T-cell (primary cell): ENCODE measurements at places on chromosomes 4 and X. TPM values are rescaled to one million over a fixed set of nuclear protein-coding genes. Genes with fewer than 3 reads are reported as not detected.

C1QTNF7 gene
- not detected for total RNA-seq

TASL gene
- total RNA-seq: 1.8 TPM

SERPINA7 gene
- total RNA-seq: 0.16 TPM

ARHGAP4 gene
- total RNA-seq: 420 TPM

GRCh38 chrX:146064156-146064555 is 246.5 kb downstream of the SLITRK2 start:
- no peaks in the 10 kb centered on the region for H3K36me3 ChIP-seq
- no peak overlapping the region for H3K4me3 ChIP-seq
- H3K4me1 ChIP-seq: no peaks in the 10 kb centered on the region
- H3K27ac ChIP-seq: no peak overlapping the region

- no peak overlapping the region for H3K4me3 ChIP-seq
- DNase-seq: no peak
- H3K36me3 ChIP-seq: no peaks in the 10 kb centered on the region
- H3K4me1 ChIP-seq: no peaks in the 10 kb centered on the region
- no peak overlapping the region for H3K27ac ChIP-seq
These were observed 122.3 kb upstream of the TMEM164 start for GRCh38 chrX:109880629-109881028.

- no peaks in the 10 kb centered on the region for H3K4me1 ChIP-seq
- no peak for DNase-seq
- H3K4me3 ChIP-seq: no peak overlapping the region
- no peaks in the 10 kb centered on the region for H3K36me3 ChIP-seq
These were observed 133.4 kb downstream of the RTL9 start for GRCh38 chrX:110491846-110492620.

GRCh38 chr4:20042769-20043168 is 208.9 kb upstream of the SLIT2 start:
- H3K27me3 ChIP-seq: no peaks in the 10 kb centered on the region
- H3K36me3 ChIP-seq: no peaks in the 10 kb centered on the region
- no peak overlapping the region for H3K4me3 ChIP-seq

- no peak for DNase-seq
- no peaks in the 10 kb centered on the region for H3K27me3 ChIP-seq
- H3K4me1 ChIP-seq: no peaks in the 10 kb centered on the region
- H3K4me3 ChIP-seq: no peak overlapping the region
- H3K27ac ChIP-seq: no peak overlapping the region
These were observed 40.4 kb upstream of the NOCT start for GRCh38 chr4:138975225-138975624.

GRCh38 chrX:14243823-14244222 is 214.1 kb upstream of the GEMIN8 start:
- no peak overlapping the region for H3K27ac ChIP-seq
- DNase-seq: no peak
- no peaks in the 10 kb centered on the region for H3K27me3 ChIP-seq
- no peak overlapping the region for H3K4me3 ChIP-seq
- H3K36me3 ChIP-seq: no peaks in the 10 kb centered on the region
